Endothelial cell of umbilical vein (primary cell): ENCODE measurements at places on chromosomes 7 and 10. TPM values are rescaled to one million over a fixed set of nuclear protein-coding genes. Genes with fewer than 3 reads are reported as not detected.
A peak's percentile ranks its signal among the peaks of the same experiment; 100 is the strongest.

DNA sequence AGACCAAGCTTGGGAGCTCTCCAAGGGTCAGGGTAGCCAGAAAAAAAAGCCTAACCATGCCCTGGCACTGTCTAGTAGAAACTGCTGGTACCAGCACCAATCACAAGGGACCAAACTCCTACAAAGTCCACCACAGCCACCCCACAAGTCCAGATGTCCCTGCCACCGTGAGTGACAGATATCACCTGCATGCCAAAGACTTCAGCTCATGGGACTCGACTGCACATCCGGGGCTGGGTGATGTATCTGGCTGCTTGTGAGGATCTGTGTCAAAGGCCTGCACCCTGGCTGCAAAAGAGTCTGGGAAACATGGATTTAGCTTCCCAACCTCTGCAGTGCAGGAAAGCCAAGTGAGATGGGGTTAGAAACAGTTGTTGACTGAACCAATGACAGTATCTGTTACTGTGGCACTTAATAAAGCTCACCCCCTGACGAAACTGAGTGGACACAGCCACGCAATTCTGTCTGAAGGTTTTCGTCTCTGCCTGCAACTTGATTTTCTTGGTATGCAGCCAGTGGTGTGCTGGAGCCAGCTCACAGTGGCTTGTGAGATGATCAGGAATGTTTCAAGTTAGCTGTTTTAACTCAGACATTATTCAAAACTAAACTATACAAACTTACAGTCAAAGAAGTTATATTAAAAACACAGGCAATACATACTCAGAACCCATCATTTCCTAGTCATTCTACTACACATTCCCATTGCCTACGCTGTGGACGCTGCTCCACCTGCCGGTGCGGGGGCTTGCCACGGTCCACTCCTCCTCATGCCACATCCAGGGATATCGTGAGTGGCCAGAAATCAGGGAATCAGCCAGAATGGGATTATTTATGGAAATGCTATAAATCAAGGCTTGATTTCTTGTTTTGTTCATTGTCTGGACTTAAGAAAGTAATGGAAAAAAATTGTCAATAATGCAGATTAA, 9.2 kb downstream of the ZNF488 start:
- DNase-seq = no peak

DNA sequence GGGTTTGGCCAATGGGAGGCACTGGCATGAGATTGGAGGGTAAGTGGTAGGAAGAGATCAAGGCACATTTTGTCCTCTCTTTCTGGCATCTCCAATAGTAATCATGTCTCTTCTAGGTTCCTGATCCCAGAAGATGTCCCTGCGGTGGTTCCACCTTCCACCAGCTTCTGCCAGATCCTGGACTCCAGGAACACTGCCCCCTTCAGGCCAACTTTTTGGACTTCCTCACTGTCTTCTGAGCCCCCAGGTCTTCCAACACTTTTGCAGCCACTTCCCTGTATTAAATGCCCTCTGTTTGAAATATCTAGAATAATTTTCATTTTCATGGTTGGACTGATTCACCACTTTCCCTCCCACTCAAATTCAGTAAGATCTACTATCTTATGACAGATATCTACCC, 60.9 kb downstream of the BAMBI start:
- no peak for DNase-seq

GRCh38 chr10:80567292-80567691, 29.6 kb downstream of the SH2D4B start:
- DNase-seq = no peak

- no peak for DNase-seq
These were observed 22.7 kb downstream of the MKRN1 start for GRCh38 chr7:140456551-140457051.

- DNase-seq = no peak
These were observed 124.2 kb downstream of the PPP1R3A start for GRCh38 chr7:113794573-113794972.

GRCh38 chr10:2925631-2926030, 141.7 kb upstream of the PFKP start:
- DNase-seq = peak; percentile 83

DNA sequence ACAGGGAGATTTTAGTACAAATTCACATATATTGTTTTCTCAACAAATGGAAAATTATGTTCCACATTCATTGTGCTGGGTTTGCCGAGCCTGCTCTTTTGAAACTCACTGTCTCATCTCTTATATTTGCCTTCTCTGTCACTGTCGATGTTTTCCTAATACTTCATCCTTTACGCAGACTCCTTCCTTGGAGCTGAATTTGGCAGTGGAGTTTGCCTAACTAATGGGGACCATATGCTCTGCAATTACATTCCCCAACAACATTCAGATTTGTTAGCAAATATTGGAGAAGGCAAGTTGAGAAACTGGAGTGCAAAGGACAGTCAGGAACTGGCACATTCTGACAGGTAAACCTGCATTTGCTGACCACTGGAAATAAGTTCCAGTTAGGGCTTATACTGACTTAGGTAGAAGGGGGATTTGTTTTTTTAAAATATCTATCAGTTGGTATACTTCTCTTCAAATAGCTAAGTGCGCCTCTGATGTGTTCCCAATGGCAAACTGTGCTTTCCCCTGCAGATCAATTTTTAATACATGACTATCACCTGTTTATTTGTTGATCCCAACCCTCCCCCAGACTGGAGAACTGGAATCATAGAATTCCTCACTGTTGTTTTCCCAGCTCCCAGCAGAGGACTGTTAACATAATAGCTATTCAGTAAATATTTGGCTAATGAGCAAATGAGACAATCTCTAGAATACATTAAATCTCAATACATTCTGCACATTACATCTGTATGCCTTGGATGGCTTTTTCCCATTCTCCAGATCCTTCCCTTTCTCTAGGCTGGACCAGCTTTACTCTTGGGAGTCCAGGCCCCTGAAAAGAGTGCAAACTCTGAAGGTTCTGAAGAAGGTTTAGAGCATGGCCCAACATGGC, 769.3 kb downstream of the KCNMA1 start:
- DNase-seq = no peak

GRCh38 chr7:141312828-141313521, 238.2 kb upstream of the AGK start:
- DNase-seq = no peak

DNA sequence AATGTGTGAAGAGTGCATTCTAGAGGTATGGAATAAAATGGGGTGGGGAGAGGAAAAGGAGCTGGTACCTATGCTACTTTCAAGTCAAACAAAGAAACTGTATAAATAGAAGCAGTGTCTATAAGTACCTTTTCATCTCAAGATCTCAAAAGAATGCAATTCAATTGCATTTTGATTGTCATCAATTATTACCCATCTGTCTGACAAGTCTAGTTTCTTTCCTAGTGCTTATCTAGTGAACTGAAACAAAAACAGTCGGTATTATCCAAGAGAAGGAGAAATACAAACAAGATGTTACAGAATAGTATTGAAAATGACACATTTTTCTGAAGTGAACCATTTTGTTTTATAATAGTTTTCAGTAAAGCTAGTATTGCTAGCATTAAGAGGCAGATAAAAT, 754.5 kb upstream of the LRRN3 start:
- DNase-seq = no peak

DNA sequence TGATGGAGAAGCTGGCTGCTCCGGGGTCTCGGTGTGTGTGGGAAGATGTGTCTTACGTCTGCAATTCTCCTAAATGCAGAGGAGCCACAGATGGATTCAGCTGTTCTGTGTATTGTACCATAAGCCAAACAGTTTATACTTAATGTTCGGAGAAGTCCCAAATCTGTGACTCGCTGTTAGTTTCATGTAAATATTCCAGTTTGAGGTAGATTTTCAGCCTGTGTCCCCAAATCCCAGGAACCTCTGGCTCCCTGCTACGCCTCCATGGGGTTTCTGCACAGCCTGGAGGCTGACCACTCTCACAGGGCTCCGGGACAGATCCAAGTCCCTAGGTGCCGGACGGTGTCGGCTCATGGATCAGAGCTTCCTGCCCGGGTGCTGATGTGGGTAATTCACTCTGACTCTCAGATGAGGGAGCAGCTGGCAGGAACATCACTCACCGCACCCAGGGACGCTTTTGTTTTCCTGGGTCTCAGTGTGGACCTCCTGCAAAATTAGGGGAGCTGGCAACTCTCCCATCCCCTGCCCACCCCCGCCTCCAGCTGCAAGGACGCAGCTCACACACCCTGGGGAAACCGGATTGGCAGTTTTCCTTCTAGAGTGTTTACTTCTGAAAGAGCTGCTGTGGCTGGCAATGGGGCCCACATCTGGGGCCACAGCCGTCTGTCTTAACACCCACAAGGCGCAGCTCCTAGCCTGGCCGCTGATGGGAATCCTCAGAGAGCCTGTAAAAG, 421.1 kb upstream of the FOXK1 start:
- DNase-seq = no peak

- DNase-seq = no peak
These were observed 90.2 kb upstream of the FAM20C start for GRCh38 chr7:102047-102711.

DNA sequence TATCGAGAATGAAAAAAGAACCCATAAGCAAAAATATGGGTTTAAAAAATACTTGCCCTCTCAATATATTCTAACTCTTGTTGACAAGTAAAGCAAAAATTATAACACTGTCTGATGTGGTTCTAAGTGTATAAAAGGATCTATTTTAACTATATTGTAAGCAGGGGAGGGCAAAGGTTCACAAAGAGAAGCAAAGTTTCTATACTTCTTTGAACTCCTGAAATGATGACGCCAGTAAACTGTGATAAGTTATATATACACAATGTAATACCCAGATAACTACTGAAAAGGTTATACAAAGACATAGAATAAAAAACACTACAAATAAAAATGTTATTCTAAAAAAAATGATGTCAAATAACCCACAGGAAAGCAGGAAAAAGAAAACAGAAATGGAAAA, 37.1 kb downstream of the PDLIM1 start:
- no peak for DNase-seq

GRCh38 chr10:37314350-37314749, 189.0 kb downstream of the ANKRD30A start:
- no peak for DNase-seq

Gene DMBT1
- not detected in 2 replicates for total RNA-seq

Gene DRGX
- not detected in 2 replicates for total RNA-seq

Gene C10orf95
- total RNA-seq = not detected in 2 replicates

Gene ABCB4
- 0.09 and 0.15 TPM in 2 replicates for total RNA-seq

Gene SPDYE9
- not detected in 2 replicates for total RNA-seq

Gene RGR
- total RNA-seq = not detected in 2 replicates

Gene FGFBP3
- total RNA-seq = 0.38 and 0.53 TPM in 2 replicates
